Esophagus mucosa (tissue), 1 donor: ENCODE measurements at places on chromosomes 4 and X.

- ATAC-seq = no peak
These were observed 1.7 kb downstream of the RBMXL3 start for GRCh38 chrX:115190636-115191489.

GRCh38 chr4:5735463-5735862 is 24.5 kb downstream of the EVC start:
- no peak for ATAC-seq

DNA sequence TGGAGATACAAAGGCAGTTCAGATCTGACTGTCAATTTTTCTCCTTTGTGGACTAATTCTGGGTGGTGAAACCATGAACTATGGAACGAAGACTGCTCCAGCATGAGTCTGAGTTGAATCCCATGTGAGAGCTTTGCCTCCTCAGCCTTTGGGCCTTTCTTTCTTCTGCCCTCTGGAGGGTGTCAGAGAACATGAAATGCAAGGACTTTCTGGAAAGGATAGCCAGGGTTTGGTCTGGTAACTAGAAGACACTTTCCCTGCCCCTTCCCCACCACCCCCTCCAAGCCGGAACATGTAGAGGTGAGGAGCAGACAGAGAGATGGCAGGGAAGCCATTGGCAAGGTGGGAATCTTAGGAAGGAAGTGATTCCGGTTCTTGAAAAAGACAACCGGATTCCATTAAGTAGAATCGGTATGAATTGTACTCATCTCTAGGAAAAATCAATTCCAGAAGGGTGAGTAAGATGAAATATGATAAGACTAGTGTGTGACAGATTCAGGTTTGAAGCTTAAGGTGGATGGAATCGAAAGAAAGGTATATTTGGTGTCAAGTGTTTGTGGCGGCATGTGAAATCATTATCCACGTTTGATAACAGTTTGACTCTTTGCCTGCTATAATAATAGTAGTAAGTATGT is 19.0 kb downstream of the FHL1 start:
- ATAC-seq = no peak

DNA sequence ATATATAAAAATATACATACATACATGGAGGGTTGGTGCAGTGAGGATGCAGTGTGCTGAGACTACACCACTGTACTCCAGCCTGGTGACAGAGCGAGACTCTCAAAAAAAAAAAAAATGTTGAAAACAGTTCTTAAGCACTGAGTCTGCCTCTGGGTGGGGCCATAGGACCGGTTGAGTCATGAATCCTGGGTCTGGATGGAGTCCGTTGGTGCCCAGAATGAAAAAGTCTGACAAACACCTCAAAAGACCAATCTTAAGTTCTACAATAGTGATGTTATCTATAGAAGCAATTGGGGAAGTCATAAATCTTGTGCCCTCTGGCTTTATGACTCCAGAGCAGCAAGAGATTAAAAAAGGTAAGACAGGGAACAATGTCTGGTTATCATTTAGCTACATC is 70.4 kb downstream of the FGFBP1 start:
- ATAC-seq = no peak

- ATAC-seq = no peak
These were observed 3.3 kb downstream of the PGRMC2 start for GRCh38 chr4:128284317-128284716.

GRCh38 chrX:10101269-10101668 is 55.5 kb upstream of the CLCN4 start:
- no peak for ATAC-seq

- ATAC-seq = no peak
These were observed 51.4 kb downstream of the OTC start for GRCh38 chrX:38403834-38404233.

- ATAC-seq = no peak
These were observed 41.0 kb downstream of the GAB1 start for GRCh38 chr4:143377611-143378099.

DNA sequence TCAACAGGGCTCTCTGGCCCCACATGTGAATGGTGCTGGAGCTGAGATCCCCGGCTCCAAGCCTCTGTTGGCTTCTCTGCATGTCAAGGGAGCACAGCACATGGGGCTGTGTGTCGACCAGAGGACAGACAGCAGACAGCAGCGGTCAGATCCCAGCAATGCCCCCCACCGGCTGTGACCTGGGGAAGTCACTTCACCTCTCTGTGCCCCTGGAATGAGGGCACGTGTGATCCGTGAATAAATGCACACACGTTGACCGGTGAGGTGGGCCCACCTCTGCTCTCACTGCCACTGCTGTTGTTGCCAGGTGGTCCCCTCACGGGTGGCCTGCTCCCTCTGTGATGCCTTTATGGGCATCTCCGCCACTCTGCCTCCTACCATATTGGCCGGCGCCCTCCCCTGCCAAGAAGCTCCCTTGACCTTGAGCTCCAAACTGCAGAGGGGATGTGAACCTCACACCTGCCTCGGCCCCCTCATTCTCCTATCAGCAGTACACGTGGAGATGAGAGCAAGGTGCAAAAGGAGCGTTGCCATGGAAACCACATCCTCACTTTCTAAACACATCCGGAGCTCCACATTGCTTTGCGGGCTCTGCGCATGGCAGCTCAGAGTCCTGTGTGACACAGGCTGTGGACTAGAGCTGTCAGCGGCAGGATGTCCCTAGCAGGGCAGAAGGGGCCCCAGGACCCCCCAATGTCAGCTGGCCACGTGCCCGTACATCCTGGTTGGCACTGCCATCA is 75.4 kb downstream of the ABLIM2 start:
- ATAC-seq = no peak

DNA sequence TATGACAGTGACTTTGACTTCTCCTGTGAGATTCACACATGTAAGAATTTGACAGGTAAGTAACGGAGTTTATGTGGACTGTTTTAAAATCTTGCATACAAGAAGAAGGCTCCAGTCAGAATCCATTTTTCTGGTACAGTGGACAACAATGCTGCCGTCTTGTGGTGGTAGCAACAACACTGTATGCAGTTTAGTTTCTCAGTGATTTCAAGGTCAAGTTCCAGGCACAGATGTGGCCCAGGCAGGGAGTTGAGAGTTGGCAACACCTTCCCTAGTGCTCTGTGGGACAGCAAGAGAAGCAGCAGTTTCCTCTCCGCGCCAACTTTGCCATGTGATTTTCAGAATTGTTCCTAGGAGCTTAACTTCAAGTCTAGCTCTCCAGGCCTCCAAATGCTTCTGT is 56.0 kb upstream of the STPG2 start:
- no peak for ATAC-seq

GRCh38 chr4:152954741-152955140 is 18.6 kb downstream of the FHDC1 start:
- no peak for ATAC-seq

DNA sequence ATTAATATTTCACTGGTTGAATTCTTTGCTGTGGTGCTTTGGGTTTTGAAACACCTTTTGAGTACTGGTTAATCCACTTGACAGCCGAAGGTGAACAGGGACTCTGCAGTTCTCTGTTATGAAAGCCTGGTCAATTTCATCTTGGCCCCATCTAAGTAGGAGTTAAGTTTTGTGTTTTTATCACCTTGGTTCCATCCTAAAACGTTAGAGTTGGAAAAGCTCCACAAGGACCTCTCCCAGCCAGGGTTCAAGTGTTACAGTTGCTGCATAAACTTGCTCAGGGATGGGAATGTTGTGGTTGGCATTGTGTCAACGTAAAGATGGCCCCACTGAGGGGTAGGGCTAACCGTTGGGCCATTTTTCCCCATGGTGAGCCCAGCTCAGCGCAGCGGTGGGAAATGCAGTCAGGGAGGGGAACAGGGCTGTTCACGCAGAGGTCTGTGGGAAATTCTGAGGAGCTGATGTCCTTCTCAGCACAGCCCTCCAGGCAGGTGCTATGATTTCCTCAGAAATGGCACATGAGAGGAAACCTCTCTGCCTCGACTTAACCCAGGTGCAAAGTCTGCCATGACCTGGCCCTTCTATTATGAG is 188.7 kb downstream of the STIM2 start:
- ATAC-seq = no peak

DNA sequence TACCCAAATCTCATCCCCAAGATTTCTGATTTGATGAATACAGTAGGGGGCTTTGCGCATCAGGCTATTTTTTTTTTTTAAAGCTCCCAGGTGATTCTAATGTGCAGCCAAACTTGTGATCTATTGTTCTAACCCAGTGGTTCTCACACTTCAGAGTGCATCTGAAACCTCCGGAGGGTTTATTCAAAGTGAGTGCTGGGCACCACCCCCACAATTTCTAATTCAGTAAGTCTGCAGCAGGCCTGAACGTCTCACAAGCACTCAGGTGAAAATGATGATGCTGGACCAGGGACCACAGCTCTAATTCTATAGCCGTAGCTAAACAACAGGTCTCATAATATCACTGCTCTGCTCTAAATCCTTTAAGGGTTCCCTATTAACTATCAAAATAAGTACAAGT is 211.4 kb downstream of the FMR1NB start:
- ATAC-seq = no peak

- no peak for ATAC-seq
These were observed 111.3 kb downstream of the MAML3 start for GRCh38 chr4:140042634-140043033.

GRCh38 chr4:6377626-6378492 is 94.6 kb downstream of the PPP2R2C start:
- ATAC-seq = no peak

- ATAC-seq = no peak
These were observed 38.7 kb downstream of the RAI2 start for GRCh38 chrX:17822351-17822750.

DNA sequence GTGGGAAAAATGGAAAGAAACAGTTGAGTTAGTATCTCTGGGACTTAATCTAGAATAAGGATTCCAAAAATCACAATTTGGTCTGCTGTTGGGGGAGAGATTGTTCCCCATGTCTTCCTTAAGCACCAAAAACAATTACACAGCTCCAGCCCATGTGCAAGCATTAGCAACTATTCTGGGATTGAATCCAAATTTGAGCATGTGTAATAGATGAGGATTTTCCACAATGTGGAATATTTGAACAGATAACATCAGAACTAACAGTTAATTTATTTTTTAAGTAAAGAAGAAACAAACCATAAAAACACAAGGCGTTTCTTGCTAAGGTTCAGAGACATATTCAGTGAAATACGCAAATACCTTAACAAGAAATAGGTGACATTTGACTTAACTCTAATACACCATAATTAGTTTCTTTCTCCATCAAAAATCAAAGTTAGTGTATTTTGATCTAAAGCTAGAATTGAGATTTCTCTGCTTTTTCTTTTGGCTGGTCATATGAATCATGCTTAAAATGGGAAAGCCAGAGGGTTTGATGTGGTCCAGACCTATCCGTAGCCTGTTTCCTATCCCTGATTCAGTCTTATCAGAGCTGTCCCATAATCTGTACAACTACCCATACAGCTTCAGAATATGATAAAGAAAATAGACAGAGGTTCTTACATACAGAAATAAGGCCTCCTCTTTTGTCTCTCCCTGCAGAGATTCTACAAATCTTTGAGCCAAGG is 413.4 kb downstream of the PACRGL start:
- no peak for ATAC-seq

DNA sequence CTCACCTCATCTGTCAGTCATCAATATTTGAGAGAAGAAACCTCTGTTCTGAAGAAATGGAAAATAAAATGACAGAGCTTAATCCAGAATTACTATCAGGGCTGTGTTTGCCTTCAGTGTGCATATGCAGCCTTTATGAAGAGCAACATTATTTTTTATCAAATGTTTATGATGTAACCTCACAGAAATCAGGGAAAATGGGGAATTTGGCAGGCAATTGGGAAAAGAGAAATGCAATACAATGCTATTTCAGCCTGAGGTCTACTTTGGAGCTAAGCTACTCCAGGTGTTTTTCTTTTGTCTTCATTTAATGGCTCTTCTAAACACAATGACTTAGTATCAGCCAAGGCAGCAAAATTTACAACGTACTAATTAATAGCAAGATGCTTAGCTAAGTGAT is 241.1 kb upstream of the TET2 start:
- ATAC-seq = no peak

DNA sequence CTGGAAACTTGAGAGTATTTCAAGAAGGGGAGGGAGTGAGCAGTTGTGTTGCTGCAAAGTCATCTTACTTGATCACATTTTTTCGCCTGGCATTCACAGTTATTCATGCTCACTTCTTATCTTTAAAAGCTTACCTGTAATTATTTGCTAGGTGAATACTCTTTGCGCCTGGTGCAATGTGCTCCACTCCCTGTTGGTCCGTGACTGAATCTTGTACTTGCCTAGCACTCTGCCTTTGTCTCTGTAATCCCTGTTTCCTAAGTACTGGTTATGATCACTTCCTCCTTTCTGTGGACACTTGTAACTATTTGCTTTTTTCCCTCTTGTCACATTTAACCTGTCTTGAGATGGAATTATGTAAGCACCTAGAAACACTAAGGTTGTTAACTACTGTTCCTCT is 5.8 kb downstream of the BMP2K start:
- ATAC-seq = peak; percentile 86

DNA sequence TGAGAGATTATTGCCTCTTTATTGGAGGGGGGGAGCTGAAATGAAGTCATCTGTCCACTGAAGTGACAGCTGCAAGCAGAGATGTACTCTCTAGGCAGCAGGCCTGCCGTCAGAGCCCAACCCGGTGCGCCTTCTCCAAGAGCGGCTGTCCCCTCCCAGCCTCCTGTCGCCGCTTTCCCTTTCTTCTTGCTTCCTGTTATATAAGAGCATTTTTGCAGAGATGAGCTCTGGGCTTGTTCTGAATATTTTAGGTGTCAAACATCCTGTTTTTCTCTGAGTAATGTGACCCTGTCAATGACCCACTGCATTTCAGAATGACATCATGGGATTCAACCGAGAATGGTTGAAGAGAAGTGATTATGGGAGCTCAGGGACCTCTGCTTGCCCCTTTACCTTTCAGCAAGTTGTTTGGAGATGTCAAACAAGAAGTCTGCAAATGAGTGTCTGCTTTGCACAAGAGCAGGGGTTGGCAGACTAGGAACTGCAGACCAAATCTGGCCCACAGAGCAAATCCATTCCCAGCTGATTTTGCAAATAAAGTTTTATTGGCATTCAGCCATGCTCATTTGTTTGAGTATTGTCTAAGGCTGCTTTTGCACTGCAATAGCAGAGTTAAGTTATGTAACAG is 79.9 kb downstream of the SLC9A6 start:
- ATAC-seq = no peak

DNA sequence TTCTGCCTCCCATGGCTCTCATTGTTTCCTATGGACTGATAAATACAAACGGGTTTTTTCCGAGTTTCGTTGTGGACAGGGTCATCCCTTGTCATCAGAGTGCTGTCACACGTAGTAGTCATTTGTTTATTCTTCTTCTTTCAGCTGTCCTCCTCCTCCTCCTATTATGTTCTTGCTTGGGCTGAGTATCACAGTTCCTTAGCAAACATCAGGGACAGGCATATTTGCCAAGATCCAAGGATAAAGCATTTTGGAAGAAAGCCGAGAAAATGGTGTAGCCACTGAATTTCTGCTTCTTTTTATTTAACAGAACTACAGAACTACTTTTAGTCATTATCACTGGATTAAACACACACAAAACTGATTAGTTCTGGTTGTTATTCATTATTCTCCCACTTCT is 167.9 kb downstream of the MAML3 start:
- ATAC-seq = no peak
